RPMI8226 (cell line): ENCODE measurements at places on chromosomes 7 and 10.
A peak's percentile ranks its signal among the peaks of the same experiment; 100 is the strongest.

- peak; percentile 25 for DNase-seq
Measured at GRCh38 chr10:113094114-113094486, 144.1 kb downstream of the TCF7L2 start.

GRCh38 chr10:64682043-64682442, 1160.8 kb downstream of the REEP3 start:
- no peak for DNase-seq

- no peak for DNase-seq
Measured at GRCh38 chr10:13627459-13628310, 40.9 kb downstream of the PRPF18 start.

DNA sequence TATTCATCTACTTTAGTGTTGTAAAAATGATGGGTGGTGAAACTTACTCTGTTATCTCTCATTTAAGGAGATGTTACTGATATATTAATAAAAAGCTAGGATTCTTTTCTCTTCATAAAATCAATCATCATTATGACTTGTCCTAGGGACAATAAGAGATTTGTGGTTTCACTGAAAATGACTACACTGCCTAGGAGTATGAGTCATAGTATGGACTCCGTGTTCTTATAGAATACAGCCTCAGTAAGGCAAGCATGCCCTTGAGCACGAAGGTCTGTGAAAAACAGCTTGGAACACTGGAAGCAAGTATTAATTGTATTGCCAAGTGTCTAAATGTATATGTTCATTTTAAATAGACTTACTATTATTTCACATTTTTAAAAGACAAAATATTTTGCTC, 749.2 kb upstream of the PCDH15 start:
- no peak for DNase-seq

DNA sequence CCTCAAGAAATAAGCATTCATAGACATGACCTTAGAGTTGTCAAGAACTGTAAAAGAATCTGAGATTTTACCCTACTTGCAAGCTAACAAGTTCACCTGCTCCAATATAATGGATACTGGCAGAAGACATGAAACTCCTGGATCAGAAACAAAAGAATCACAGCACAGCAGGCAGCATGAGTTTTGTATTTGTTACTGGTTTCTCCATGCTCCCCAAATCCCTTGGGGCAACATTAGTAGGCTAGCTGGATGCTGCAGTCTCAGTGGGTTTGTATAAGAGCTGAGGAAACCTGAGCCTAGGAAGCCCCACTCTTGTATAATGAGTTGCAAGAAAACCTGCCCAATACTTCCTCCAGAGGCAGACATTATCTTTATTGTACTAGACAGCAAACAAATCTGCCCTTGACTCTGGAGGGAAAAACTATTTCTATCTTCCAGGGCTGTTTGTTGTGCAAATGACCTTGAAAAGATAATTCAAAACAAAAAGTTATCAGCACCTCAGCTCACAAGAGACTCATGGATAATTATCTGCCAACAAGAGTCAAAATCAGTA, 64.8 kb downstream of the ABLIM1 start:
- DNase-seq: no peak

- DNase-seq: no peak
Measured at GRCh38 chr10:78515038-78515872, 481.6 kb downstream of the RPS24 start.

- no peak for DNase-seq
Measured at GRCh38 chr10:90965720-90966119, 44.8 kb upstream of the ANKRD1 start.

GRCh38 chr10:47058961-47059391, 147.7 kb downstream of the PTPN20 start:
- no peak for DNase-seq

- no peak for DNase-seq
Measured at GRCh38 chr7:141228482-141228881, 154.6 kb downstream of the TMEM178B start.

DNA sequence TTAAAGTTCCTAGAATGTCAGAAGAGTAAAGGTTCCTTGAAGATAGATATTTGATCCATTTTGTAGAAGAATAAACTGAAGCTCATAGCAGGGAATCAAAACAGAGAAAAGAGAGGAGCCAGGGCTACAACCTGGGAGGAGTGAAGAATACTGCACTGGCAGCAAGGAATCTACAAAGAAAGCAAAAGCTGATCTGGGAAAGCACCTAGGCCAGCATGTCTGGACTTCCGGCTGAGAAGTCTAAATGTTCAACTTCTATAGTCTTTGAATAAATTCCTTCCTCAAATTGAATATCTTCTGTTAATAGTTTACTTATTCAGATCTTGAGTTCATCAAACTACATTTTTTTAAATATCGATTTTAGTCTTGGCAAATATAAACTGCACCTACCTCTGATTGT, 78.2 kb downstream of the VPS41 start:
- no peak for DNase-seq

GRCh38 chr7:77960336-77960735, 161.8 kb downstream of the PHTF2 start:
- no peak for DNase-seq

- DNase-seq: no peak
Measured at GRCh38 chr10:2425320-2425719, 642.0 kb upstream of the PFKP start.

- DNase-seq: no peak
Measured at GRCh38 chr7:41692251-41692650, 10.6 kb downstream of the INHBA start.

DNA sequence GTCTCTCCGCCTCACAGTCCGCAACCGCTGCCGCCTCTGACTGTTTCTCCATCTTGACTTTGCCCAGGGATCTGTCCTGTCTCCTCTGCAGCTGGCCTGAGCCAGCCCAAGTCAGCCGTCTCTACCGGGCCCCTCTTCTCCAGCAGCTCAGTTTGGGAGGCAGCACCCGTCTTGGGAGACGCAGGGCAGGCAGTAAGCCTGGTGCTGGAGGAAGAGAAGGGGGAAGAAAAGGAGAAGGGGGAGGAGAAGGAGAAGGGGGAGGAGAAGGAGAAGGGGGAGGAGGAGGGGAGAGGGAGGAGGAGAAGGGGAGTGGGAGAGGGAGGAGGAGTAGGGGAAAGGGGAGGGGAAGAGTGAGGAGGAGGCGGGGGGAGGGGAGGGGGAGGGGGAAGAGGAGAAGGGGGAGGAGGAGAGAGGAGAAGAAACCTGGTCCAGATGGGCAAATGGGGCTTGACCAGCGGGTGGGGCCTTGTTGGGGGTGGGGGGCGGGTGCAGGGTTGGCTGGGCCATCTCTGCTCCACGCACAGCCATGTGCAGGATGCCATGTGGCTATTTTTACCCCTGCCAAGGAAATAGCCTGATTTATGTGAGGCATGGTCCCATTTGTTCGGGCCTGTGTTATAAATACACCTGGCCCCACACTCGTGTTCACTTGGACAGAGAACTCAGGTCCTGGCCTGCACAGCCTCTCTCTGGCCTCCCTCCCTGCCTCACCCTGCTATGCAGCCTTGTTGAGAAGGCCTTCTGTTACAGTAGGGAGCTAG, 35.9 kb upstream of the FZD9 start:
- DNase-seq: no peak

GRCh38 chr7:74093671-74094223, 10.1 kb downstream of the LIMK1 start:
- DNase-seq: no peak
